ENCODE measurements at places on chromosomes 2 and 18.

DNA sequence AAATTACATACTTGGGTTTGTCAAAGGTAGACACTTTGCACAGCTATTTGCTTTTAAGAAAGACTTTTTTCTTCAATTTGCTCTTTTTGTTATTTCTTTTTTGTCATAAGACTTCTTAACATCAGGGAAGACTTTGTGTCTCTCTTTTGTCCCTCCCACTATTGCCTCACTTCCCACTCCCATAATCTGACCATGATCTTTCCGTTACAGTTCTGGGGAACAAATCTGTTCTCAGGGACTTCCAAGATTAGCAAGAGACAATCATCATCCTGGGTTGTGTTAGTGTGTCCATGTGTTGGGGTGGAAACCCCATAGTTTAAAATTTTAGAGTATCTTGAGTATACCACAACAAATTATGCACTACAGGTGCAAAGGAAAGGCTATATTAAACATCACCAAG is 75.3 kb downstream of the REV1 start:
- DNase-seq = no peak

GRCh38 chr2:73827018-73827417 is 1.7 kb upstream of the STAMBP start:
- no peak for DNase-seq

GRCh38 chr18:54845787-54846186 is 17.5 kb downstream of the RAB27B start:
- no peak for DNase-seq

DNA sequence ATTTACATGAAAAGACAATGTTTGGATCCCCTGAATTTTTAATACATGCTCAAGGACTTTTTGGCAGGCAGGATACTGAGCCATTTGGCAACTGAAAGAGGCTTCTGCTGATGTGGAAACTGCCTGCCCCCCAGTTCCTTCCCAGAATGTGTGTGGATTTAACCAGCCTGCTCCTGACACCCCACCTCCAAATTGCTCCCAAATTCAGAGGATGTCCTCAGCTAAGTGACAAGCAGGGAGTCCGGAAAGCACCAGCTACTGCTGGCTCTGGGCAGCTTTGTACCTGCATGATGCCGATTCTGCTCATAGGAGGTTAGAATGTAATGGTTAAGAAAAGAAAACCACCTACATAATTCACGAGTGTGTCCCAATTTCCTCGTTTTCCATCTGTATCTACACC is 197.5 kb downstream of the CDH20 start:
- no peak for DNase-seq

DNA sequence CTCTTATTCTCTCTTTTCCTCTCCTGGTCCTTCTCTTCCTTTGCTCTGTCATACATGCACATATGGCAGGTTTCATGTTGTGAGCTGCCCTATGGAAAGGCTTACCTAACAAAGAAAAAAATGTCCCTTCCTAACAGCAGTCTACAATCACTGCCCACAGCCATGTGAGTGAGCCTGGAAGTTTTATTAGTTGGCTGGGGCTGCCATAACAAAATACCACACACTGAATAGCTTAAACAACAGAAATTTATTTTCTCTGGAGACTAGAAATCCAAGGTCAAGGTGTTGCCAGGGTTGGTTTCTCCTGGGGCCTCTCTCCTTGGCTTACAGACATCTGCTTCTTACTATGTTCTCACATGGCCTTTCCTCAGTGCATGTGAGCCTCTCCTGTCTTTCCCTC is 142.1 kb downstream of the TRIB2 start:
- DNase-seq = no peak

GRCh38 chr2:161651547-161651946 is 27.3 kb downstream of the SLC4A10 start:
- no peak for DNase-seq

GRCh38 chr2:42092084-42092996 is 44.5 kb downstream of the PKDCC start:
- DNase-seq = no peak

Measured in stimulated activated CD8-positive, alpha-beta memory T cell treated with anti-CD3 and anti-CD28 coated beads, Interleukin-15, amount 100 ng/mL, for 4 hours (primary cell).